NCI-H1092 treated with DMSO at 0.1 percent for 48 hours (cell line): ENCODE measurements at places on chromosomes 2 and 18.

- no peak for DNase-seq
These were observed 12.4 kb upstream of the TRIB2 start for GRCh38 chr2:12704378-12704777.

- DNase-seq = peak; percentile 74
These were observed 96.7 kb downstream of the PMAIP1 start for GRCh38 chr18:59996370-59996966.

GRCh38 chr18:46321955-46322354 is 217.8 kb downstream of the HAUS1 start:
- no peak for DNase-seq

- no peak for DNase-seq
These were observed 147.8 kb upstream of the MAP3K20 start for GRCh38 chr2:172927641-172928357.

DNA sequence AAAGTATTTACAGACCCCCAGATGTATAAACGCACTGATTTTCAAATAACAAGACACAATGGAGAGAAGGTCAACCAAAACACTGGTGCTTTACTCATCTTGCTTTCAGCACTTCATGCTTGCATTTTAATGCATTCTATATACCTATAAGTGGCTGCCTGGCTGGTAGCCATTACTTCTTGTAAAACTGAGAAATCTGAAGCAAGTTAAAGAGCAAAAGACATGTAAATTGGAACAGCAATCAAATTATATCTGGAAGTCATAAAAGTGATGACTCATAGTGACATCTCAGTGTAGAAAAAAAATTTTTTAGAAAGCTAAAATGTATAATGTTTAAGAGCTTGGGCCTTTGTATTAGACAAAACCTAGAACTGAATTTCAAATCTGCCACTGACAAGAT is 106.2 kb downstream of the CCDC141 start:
- no peak for DNase-seq
